Fibroblast of skin of back (primary cell): ENCODE measurements at places on chromosomes 3 and 15.
A peak's percentile ranks its signal among the peaks of the same experiment; 100 is the strongest.

GRCh38 chr3:141482245-141482922 lies 4.4 kb upstream of the RASA2 start:
- peak; percentile 94 for DNase-seq

- no peak for DNase-seq
Measured at GRCh38 chr3:26589678-26590077, 32.9 kb upstream of the LRRC3B start.

GRCh38 chr3:94423578-94423977 lies 360.7 kb downstream of the NSUN3 start:
- peak; percentile 77 for DNase-seq

DNA sequence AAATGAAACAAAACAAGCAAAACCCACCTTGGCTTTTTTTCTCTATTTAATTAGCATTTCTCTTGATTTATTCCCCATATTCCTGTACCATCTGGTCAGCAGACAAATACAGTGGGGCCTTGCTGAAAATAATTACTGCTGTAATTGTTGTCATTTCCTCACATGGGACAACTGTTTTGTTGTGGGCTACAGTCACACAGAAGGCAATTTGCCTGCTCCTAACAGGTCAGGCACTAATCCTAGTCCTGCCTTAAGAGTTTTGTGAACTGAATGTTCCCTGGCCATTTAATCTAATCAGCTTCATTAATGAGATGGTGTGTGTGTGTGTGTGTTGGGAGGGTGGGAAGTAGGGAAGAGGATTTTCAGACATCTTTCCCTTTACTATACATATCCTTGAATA lies 11.6 kb downstream of the TRPC1 start:
- DNase-seq, result no peak

- DNase-seq, result peak; percentile 72
Measured at GRCh38 chr3:78645628-78646310, 1122.0 kb downstream of the ROBO1 start.

GRCh38 chr15:101028321-101028720 lies 109.2 kb downstream of the LRRK1 start:
- no peak for DNase-seq

DNA sequence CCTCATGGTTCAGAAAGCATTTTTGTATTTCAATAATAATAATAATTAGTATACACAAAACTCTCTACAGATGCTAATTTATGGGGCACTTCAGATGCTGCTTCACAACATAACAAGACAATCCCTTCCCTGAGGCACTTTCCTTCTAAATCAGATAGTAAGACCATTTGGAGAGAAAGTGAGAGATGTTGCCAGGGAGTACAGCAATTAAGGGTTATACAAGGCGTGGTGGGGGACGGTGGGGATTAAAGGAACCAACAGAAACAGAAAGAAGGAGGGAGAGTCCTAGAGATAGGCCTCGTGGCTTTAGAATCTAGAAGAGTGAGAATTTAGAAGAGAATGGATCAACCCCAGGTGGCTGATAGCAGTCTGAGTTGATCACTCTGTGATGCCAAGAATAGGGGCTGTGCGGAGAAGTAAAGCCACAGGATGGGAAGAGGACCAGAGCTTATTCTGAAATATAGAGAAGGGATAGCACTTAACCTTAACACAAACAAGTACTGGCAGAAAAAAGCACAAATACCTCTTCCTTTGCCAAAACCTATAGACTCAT lies 76.9 kb downstream of the ETFA start:
- no peak for DNase-seq
